ENCODE measurements at places on chromosomes 2 and 18.

DNA sequence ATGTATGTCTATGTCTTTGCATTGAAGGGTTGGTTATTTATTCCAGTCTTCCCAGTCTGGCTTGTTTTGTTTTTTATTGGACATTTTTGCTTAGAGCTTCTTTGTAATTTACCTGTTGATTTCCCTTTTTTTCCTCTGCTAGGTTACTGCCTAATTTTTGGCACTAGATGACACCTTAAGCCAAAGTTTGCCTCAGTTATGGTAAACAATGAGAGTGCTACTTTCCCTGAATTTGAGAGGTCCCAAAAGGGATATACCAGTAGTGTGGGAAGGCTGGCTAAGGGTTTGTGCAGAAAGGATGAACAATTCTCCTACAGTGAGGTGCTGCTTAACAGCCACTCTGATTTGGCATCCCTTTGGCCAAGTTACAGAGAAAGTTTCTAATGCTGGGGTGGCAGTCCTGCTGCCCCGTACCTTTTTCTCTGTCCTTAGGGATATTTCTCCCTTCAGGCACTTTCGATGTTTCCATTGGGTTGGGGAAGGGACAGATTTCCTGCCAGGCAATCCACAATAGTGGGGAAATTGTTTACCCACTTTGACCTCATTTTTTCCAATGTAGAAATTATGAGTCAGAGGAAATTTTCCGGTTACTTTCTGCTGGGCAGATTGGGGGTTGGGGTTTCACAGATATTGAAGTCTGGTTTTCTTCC, 354.9 kb downstream of the PTPRM start:
- no peaks in the 10 kb centered on the region for H3K36me3 ChIP-seq
- no peak overlapping the region for H3K4me3 ChIP-seq
- no peak for DNase-seq
- H3K27me3 ChIP-seq = no peaks in the 10 kb centered on the region

- peaks cover 19% of the 10 kb centered on the region for H3K4me1 ChIP-seq
- no peaks in the 10 kb centered on the region for H3K27me3 ChIP-seq
- no peak overlapping the region for H3K4me3 ChIP-seq
- H3K27ac ChIP-seq = no peak overlapping the region
- DNase-seq = no peak
Measured at GRCh38 chr2:3587432-3587831, 7.5 kb upstream of the COLEC11 start.

DNA sequence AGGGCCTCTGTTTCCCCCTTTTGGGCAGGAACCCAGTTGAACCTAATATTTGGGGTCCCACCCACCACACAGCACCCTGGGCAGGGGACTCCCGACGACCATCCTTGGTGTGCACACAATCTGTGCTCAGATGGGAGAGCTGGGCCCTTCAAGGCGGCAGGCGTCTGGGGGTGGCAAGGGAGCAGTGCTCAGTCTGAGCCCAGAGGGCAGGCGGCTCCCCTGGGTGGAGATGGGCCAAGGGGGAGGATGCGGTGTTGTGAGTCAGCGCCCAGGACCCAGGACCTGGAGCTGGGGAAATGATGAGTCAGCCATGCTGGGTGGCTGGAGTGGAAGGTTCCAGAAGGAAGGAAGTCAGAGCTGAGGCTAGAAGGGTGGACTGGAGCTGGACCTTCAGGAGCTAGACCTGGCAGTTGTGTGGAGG, 3.8 kb downstream of the PROM2 start:
- DNase-seq = no peak
- H3K36me3 ChIP-seq = no peaks in the 10 kb centered on the region
- H3K27ac ChIP-seq = no peak overlapping the region
- no peak overlapping the region for H3K4me3 ChIP-seq
- H3K27me3 ChIP-seq = no peaks in the 10 kb centered on the region
- no peaks in the 10 kb centered on the region for H3K4me1 ChIP-seq

DNA sequence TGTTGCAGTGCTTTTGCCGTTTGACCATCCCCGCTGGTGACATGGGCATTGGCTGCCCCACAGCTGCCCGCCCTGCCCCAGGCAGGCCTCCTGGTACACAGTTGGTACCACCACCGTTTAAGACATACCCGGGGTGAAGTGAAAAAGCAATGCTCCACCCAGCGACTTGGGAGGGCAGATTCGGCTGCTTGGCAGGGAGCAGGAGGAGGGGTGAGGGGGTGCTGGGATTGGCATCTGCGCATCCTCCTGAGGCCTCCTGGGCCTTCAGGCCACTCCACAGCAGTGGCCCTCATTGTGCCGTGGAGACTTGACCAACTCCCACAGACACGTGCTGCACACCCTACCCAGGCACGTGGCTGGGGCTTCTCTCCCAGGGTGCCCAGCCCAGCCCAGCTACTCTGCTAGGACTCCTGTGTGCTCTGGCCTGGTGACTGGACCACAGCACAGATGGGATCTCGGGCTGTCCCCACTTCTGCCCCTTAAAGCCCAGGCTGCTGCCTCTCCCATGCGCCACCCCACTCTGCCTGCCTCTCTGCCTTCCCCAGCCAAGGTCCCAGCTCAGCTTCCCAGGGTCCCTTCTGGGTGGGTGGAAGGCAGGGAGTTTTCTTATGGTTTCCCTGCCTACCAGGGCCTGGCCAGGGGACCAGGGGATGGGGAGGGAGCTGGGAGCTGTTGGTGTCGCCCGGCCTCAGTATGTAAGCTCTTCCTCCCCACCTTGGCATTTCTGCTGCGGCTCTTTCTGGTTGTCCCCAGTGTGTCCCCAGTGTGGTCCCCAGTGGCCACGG, 157.0 kb upstream of the HS6ST1 start:
- no peak overlapping the region for H3K4me3 ChIP-seq
- H3K4me1 ChIP-seq = peaks cover 18% of the 10 kb centered on the region
- no peak for DNase-seq
- H3K36me3 ChIP-seq = no peaks in the 10 kb centered on the region

DNA sequence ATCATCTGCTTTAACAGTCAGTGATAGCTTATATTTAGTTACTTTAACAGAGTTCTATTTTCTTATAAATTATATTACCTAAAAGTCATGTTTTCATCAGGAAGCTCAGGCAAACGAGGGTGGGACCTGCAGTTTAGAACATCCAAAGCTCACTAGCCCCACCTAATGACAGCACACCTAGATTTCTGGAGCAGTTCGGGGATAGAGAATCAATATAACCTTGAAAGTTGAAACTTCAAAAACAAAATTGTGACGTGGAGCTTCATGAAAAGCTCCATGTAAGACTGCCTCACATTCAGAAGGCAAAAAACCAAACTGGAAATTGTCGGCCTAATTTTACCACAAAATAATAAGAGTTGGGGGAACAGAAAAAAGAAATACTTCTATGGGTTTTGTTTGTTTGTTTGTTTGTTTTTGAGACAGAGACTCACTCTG, 185.9 kb upstream of the CCDC150 start:
- no peaks in the 10 kb centered on the region for H3K4me1 ChIP-seq
- no peak overlapping the region for H3K4me3 ChIP-seq
- H3K27me3 ChIP-seq = no peaks in the 10 kb centered on the region
- no peak overlapping the region for H3K27ac ChIP-seq

All from heart left ventricle (tissue), 16 donors.